ENCODE measurements at places on chromosomes 6 and 20. TPM values are rescaled to one million over a fixed set of nuclear protein-coding genes. Genes with fewer than 3 reads are reported as not detected.

OLIG3 gene
- not detected for total RNA-seq

SAMD3 gene
- not detected for total RNA-seq

LY6G6C gene
- 0.23 TPM for total RNA-seq

HEBP2 gene
- total RNA-seq, result 18.8 TPM

DNMT3B gene
- 4.2 TPM for total RNA-seq

ADGRB3 gene
- not detected for total RNA-seq

PI3 gene
- 2.2 TPM for total RNA-seq

PTGIS gene
- total RNA-seq, result 0.02 TPM

FAM209B gene
- 0.22 TPM for total RNA-seq

ARMC2 gene
- total RNA-seq, result 2.8 TPM

LAMA2 gene
- 0.30 TPM for total RNA-seq

VNN1 gene
- total RNA-seq, result 0.15 TPM

SALL4 gene
- total RNA-seq, result 1.6 TPM

ASCC3 gene
- total RNA-seq, result 16.8 TPM

REPS1 gene
- 23.9 TPM for total RNA-seq

PRICKLE4 gene
- 0.64 TPM for total RNA-seq

NKX2-2 gene
- not detected for total RNA-seq

MPC1 gene
- total RNA-seq, result 4.0 TPM

MARCKS gene
- total RNA-seq, result 19.7 TPM

GTSF1L gene
- total RNA-seq, result not detected

Measured in A549 treated with Mapracorat at 1 μM for 4 hours (cell line).